ENCODE measurements at places on chromosomes 12 and 14. TPM values are rescaled to one million over a fixed set of nuclear protein-coding genes. Genes with fewer than 3 reads are reported as not detected.

DNA sequence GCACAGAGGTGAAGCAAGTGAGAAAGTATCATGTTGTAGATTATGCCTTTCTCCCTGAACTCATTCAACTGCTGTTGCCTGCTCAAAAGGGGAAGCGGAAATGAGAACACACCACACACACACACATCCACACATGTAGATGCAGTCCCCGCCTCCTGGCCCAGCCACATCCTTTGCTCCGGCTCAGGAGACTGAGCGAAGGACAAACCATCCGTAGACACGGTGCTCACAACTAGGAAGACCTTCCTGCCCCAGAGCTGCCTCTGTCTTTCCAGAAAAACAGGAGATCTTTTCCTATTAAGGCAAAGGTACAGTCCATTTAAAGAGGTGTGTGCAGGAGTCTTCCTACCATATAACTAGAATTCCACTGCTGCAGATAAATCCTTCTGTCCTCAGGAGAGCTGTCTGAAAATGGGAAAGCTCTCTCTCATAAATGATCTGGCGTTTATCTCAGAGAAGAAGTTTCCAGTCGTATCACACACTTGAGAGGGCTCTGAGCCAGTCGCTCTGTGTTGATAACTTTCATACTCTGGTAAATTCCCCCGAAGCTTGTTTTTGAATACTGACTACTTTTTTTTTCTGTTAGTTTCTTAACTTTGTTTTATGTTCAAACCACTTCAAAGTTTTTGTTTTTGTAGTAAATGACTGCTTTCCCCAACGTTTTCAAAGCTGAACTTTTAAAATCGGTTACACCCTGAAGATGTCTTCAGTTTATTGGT is at the start of gene TESPA1:
TSS of gene TESPA1 (minus strand) at position 105 of the 719 bp plus-strand sequence. CDS start 10,200 bp downstream, outside the sequence.
- peak; percentile 68 for DNase-seq

- DNase-seq: no peak
Observed at GRCh38 chr14:33592297-33592696, 358.6 kb downstream of the EGLN3 start.

DNA sequence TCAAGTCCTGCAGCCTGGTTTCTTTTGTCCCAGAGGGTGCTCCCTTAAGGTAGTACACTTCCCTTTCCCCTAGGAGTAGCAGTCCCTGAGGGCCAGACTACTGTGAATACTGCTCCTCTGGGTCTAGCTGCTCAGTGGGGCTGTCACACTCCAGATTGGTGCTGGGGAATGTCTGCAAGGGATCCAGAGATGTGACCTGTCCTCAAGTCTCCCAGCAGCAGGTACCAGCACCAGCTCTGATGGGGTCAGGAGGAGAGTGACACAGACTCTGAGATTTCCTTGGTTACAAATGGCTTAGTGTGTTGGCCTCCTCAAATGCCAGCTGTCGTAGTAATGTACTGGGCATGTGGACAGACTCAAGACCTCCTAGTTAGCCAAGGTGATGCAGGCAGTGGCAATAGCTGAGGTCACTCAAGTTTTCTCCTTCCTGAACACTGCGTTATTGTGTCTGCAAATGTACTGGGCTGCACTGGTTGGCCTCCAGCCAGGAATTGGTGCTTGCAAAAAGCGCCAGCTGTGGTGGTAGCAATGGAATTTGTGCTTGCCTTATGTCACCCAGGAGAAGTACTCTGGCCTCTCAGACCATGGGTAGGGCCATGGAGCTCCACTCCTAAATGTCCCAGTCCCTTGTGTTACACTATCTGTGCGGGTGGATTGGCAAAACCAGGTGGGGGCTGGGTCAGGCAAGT is 36.4 kb upstream of the AEBP2 start:
- no peak for DNase-seq

PIWIL1 gene
- total RNA-seq: 0.31 TPM

DNA sequence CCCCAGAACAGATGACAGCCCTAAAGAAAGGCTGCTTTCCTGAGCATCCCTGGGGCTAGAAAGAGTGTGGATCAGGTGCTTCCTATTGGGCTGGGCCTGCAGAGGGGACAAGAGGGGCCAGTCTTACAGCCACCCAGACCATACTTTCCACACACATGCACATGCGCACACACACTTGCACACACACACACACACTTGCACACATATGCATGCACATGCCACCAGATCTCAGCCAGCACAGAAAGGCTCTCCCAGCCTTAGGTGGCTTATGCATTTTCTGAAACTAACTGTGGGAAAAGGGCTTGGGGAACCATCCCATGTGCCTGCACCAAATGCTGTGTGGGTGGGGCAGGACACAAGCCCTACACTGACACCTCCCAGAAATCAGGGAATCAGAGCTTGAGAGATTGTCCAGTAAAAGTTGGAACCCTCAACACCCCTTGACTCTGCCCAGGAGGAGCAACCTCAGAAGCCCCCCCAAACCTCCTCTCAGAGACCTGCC is 2.5 kb upstream of the DIO3 start:
- no peak for DNase-seq

RERGL gene
- total RNA-seq: 2.7 TPM

SLC10A1 gene
- total RNA-seq: not detected

Data from left colon (tissue), 2 donors.